ENCODE measurements at places on chromosomes 7 and 10.

DNA sequence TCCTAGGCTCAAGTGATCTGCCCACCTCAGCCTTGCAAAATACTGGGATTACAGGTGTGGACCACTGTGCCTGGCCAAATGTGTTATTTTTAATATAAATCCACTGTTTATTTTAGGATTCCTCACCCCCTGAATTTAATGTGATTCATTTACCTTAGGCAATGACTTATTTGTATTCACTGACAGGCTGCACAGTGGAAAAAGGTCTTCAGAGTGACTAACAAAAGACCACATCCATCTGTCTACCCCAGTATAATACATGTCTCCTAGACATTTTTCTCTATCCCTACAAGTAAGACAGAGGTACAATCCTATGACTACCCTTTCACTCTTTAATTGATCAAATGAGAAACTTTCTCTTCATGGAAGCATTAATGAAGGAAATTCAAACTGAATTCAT is 230.2 kb downstream of the AHR start:
- no peak for DNase-seq

- peak; percentile 5 for DNase-seq
These were observed 965.6 kb downstream of the XPNPEP1 start for GRCh38 chr10:108957681-108958080.

- no peak for DNase-seq
These were observed 34.1 kb downstream of the PRKG1 start for GRCh38 chr10:51108406-51108805.

GRCh38 chr10:102540023-102540422 is 36.3 kb downstream of the SUFU start:
- no peak for DNase-seq

- no peak for DNase-seq
These were observed 167.0 kb upstream of the PPP1R3A start for GRCh38 chr7:114085592-114086501.

DNA sequence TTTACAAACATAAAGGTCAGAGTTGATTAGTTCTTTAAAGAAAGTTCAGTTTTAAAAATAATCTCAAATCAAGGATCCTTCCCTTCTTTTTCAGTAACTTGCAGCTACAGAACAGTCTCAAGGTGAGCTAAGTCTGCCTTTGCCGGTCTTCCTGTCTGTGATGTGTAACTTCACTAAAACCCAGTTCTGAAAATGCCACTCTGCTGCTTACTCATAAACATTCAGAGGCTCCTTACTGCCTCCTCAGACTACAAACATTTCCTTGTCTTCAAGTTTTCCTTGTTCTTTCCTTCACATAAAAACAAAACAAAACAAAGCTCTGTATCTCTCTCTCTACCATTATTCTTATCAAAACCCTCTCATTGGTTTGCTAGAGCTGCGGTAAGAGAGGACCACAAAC is 128.7 kb downstream of the ETV1 start:
- DNase-seq: no peak

DNA sequence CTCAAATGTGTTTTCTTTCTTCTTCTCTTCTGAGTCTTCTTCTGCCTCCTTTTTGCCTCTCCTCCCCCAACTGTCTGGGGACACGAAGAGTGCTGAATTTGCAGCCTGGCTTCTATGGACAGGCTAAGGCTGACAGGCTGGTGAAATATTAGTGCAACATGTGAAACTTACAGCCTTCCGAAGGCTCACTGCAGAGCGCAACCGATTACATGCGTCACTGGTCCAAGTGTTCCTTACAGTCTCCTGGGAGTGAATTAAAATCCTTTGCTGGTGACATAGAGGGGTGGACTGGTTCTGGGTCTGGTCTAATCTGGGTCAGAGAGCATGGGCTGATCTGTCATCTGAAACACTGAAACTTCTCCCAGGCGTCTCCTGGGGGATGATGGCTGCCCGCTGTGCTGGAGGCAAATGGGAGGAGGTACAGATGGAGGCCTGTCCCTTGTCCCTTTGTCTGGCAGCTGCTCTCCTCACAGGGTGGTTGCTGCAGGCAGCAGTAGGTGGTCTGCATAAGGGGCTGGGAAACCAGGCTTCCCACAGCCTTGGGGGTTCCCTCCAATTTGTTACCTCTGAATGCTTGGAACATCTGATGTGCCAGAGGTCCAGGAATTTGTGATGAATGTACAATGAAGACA is 143.8 kb upstream of the BMPER start:
- no peak for DNase-seq

- DNase-seq: no peak
These were observed 50.2 kb upstream of the PDCD4 start for GRCh38 chr10:110821508-110821907.

- DNase-seq: peak; percentile 46
These were observed 8.7 kb upstream of the IL6 start for GRCh38 chr7:22718200-22718711.

DNA sequence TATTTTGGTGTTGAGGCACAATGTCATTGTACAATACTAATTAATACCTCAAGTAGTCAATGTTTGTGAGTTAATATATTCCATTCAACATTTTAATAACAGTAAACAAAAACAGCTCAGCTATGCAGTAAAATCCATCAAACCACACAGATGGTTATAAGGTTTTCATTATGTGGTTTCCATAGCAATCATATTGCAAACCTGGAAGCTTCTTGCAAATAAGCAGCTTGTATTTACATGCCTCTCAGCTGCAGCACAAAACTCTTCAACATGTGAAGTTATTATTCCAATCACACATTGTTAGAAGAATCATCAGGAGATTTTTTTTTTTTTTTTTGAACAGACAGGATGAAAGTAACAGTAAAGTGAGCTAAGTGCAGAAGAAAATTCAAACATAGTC is 170.2 kb downstream of the SKAP2 start:
- DNase-seq: peak; percentile 14

- DNase-seq: no peak
These were observed 1183.2 kb upstream of the CELF2 start for GRCh38 chr10:9834434-9834833.

GRCh38 chr7:128948312-128948973 is 10.7 kb downstream of the IRF5 start:
- no peak for DNase-seq

- DNase-seq: peak; percentile 44
These were observed 90.2 kb downstream of the DLG5 start for GRCh38 chr10:77836299-77836820.

- no peak for DNase-seq
These were observed 374.6 kb downstream of the DPP6 start for GRCh38 chr7:154426778-154427177.

DNA sequence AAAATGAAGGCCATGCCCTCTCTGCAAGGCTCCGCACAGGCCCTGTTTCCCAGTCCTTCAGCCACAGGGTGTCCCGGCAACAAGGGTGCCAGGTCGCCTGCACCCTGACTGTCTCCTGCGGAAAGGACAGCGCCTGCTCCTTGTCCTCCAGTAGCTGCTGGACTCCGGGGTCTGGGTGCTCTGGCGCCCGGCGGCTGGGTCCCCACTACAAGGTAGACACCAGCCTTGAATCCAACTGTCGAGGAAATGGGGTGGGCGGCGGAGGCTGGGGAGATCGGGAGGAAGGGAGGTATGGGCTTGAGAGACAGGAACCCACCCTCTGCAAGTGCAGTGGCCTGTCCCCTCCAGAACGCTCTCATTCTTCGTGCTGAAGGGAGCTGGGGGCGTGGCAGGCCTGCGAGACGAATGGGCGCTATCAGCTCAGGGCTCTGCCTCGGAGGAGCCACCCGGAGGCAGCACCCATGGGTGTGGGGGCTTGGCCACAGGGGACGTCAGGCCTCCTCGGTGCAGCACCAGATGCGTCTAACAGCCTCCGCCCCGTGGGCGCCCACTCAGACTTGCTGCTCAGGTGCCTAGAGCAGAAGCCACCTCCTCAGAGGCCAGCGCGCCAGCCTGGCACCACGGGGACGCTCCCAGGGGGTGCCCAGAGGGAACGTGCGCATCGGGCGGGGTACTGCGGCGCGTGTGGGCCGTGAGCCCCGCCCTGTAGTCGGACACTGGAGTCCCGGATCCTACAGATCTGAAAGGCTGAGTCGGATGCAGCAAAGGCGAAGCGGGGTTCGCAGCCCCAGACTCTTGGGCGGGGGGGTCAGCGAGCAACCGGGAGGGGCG is 15.6 kb downstream of the ADAM8 start:
- no peak for DNase-seq

DNA sequence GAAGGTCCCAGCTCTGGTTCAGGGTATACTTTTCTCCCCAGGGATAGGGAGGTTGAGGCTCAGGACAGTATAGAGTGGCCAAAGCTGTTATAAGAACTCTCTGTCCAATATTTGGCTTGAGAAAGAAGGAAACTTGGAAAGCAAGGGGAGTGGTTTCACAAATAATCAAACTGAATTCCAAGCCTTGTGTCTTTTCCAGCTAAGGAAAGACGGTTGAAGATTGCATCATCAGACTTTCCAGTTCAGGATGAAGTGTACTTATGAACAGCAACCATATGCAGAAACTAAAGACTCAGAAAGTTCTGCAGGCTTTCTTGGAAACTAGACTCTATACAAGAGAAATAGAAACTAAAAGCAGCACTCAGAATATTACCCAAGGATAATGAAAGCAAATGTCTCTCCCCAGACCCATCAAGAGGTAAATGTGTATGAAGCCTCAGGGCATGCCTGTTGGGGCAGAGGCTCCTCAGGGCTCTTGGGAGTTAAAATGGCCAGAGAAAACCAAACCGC is 46.4 kb downstream of the RAMP3 start:
- peak; percentile 33 for DNase-seq

DNA sequence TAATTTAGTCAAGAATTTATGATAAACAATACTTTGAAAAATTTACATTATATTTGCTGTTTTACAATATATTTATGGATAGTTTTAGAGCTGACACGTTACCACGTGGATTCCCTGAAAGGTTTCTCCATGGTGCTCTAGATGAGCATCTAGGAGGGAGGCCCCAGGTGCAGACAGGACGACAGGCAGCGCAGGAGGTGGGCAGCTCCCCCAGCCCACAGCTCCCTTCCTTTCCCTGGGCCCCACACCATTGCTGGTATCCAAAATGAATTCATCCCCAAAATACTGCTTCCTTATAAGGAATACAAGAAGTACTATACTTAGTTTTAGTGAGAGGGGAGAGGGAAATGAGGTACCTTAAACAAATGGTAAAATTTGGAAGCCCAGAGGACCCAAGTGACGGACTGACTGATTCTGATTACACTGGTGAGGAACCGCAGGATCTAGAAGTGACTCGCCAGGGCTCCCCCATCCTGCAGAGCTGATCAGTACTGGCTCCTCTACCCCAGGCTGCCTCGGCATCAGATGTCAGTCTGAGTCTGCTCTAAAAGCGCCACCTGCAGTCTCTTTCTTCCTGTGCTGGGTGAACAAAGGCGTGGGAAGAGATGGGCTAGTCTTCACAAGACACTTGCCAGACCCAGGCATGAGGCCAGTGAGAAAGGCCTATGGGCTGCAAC is 89.2 kb downstream of the DLG5 start:
- no peak for DNase-seq

DNA sequence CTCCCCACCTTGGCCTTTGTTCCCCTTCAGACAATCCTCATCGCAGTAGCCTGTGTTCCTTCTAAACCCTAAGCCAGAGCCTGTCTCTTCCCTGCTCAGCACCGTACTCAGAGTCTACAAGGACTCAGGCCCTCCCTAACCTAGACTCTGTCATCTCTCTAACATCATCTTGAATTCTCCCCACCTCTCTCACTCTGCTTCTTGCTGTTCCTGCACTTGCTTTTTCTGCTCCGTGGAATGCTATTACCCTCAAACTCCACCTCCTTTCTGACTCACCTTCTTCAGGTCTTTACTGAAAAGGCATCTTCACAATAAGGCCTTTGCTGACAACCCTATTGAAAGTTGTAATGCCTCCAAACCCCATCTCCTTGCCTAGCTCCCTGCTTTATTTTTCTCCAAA is 141.0 kb downstream of the DKK1 start:
- no peak for DNase-seq

DNA sequence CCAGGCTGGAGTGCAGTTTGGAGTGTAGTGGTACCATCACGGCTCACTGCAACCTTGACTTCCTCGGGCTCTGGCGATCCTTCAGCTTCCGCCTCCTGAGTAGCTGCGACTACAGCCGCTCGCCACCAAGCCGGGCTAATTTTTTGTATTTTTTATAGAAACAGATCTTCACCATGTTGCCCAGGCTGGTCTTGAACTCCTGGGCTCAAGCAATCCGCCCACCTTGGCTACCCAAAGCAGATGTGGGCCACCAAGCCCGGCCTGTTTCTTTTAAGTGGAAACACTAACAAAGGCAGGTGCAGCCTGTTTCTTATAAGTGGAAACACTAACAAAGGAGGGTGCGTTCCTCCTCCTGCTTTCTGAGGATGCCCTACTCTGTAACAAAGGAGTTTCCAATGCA is 18.2 kb downstream of the PRF1 start:
- DNase-seq: no peak

GRCh38 chr10:104546756-104547155 is 94.3 kb upstream of the SORCS3 start:
- no peak for DNase-seq

DNA sequence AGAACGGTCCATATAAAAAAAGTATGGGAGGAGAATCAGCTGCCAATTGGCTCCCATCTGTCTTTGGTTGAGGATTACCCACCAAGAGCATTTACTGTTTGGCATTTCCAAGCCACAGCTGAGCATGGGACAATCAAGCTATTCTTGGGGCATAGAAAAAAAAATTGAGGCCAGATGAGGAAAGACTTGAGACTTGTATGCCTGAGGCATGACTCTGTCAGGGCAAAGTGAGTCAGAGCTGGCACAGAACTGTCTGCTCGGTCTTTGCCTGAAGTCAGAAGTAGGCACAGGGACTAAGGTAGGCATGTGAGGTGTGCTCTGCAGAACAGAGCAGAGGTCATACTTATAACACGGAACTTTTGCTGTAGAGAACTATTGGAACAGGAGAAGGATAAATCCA is 126.5 kb upstream of the CHRM2 start:
- no peak for DNase-seq

DNA sequence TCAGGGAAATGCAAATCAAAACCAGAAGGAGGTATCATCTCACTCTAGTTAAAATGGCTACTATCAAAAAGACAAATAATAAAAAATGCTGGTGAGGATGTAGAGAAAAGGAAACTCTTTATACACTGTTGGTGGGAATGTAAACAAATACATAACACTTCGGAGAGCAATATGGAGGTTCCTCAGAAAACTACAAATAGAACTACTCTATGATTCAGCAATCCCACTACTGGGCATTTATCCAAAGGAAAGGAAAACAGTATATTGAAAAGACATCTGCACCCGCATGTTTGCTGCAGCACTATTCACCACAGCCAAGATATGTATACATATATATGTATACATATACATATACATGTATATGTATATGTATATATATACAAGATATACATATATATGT is 94.2 kb downstream of the C10orf90 start:
- no peak for DNase-seq

GRCh38 chr10:34655286-34656170 is 159.6 kb downstream of the PARD3 start:
- DNase-seq: peak; percentile 42

GRCh38 chr10:116886772-116887171 is 37.5 kb downstream of the ENO4 start:
- DNase-seq: no peak

- no peak for DNase-seq
These were observed 465.5 kb upstream of the KLF6 start for GRCh38 chr10:4250587-4250887.

- DNase-seq: no peak
These were observed 39.9 kb downstream of the CAMK1D start for GRCh38 chr10:12389154-12389734.

All from GM04504 (cell line).